ENCODE measurements at places on chromosomes 5 and 9.

- no peak for DNase-seq
Observed at GRCh38 chr9:35236692-35237091, 74.9 kb downstream of the UNC13B start.

DNA sequence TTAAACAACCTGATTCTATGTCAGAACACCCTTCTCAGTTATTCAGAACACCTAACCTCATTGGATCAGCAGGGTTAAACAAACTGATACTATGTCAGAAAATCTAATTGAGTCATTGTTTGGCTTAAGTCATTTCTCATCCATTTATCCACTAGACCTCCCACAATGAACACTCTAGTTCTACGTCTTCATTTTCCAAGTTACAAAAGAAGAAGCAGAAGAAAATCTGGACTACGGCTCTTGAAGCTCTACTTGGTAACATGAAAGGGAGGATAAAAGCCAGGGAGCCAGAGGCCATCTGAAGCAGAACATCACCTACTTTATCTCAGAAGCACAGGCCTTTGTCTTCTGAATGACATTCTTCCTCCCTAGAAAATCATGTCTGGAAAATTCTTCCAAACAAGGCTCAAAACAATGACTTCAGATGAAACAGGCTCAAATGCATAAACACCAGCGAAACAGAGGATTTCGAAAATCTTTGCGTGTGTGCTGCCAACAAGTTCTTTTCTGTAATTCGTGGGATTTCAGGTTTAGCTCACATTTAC is 35.4 kb upstream of the TGFBI start:
- no peak for DNase-seq

GRCh38 chr9:130871395-130872062 is 25.1 kb downstream of the QRFP start:
- DNase-seq, result no peak

DNA sequence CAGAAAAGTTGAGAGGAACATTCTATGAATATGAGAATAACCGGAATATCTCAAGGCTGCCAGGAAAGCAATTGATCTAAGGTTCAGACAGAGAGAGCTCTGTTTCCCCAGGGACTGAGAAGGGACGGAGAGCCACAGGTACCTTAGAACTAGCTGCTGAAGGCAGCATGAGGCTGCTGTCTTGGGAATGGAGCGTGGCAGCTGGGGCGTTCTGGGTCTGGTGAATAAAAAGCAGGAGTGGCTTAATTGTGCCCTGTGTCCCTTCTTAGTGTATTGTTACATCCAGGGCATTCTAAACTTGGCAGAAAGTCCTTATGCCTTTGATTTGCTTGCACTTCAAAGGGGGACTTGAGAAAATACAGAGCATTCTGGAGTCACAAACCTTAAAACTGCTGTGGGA is 434.5 kb downstream of the KDM4C start:
- DNase-seq, result no peak

DNA sequence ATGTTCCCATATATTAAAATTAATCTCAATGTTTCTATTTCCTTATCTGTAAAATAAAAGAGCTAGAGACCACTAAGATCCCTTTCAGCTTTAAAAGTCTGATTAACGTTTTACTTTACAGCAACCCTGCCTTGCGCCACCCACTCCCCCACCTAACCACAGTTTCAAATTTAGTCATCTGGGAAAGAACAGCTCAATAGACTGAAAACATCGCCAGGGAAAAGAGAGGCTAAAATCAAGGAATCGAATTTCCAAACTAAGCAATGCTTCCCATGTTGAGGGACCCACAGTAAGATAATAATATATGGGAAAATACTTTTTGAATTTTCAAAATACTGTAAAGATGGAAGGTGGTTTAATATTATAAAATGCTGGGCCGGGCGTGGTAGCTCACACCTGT is 6.6 kb downstream of the SAXO1 start:
- DNase-seq, result no peak

GRCh38 chr5:6780802-6781391 is 67.7 kb downstream of the TENT4A start:
- DNase-seq, result no peak

GRCh38 chr5:147659166-147659929 is 123.2 kb downstream of the JAKMIP2 start:
- no peak for DNase-seq

DNA sequence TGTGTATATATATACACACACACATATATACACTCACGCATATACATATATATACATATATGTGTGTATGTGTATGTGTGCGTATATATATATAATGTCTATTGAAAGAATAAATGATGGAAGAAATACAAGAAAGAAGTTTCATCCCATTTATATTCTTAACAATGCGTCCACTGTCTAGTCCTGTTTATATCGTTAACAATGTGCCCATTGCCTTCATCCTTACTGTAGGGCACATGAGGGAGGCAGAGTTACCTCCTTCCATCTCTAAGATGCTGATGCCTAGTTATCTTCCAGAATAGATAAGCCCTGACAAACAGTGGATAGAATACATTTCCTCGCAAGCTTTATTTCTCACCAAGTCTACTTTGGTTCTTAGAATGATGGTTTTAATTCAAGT is 389.8 kb upstream of the SEMA6A start:
- no peak for DNase-seq

- no peak for DNase-seq
Observed at GRCh38 chr5:172729588-172729987, 41.4 kb downstream of the DUSP1 start.

DNA sequence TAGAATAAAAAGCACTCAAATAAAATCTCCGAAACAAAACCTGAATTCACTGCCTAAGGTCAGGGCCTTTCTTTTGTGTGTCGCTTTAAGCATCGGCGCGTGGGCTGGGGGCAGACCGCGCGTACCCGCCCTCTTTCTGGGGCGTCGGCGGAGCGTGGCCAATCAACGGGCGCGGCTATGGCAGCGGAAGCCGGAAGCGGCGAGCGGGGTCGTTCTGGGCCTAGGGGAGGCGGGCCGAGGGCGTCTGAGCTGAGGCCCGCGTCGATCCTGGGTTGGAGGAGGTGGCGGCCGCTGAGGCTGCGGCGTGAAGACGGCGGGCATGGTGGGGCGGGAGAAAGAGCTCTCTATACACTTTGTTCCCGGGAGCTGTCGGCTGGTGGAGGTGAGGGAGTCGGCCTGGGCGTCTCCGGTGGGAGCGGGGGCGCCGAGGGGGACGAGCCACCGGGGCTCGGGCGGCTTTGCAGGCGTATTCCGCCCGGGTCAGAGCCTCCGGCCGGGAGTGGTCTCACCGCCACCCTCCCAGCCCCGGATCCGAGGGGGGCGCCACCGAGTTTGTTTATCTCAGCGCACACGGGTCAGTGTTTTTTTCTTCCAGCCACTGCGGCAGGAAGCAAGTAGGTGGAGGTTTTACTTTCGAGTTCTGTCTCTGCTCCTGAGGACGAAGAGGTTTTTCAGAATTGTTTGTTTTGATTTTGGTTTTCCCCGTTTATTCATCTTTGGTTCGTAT is at the start of gene MAT2B:
Gene MAT2B (plus strand): TSS at position 252 of the 727 bp plus-strand sequence. CDS start 68 bp downstream, at position 320.
- DNase-seq, result peak; percentile 89

DNA sequence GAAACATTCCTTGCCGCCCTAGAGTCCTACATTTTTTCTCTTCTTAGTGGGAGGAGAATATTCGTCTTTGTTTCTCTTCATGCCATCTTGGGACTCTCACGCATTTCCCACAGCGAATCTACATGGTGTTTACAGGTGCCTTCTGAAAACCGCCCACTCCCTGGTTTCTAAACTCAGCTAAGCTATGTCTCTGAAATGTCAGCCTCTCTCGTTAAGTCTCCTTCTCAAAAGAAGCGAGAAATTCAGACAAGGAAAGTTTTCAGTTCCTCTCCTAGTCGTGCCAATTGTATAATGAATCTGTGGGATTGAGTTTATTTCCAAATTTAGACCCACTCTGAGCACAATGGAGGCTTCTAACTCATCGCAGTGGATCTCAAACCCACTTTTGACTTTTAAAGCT is 186.8 kb upstream of the NFIB start:
- no peak for DNase-seq

GRCh38 chr5:107329850-107330249 is 340.9 kb downstream of the EFNA5 start:
- DNase-seq, result no peak

DNA sequence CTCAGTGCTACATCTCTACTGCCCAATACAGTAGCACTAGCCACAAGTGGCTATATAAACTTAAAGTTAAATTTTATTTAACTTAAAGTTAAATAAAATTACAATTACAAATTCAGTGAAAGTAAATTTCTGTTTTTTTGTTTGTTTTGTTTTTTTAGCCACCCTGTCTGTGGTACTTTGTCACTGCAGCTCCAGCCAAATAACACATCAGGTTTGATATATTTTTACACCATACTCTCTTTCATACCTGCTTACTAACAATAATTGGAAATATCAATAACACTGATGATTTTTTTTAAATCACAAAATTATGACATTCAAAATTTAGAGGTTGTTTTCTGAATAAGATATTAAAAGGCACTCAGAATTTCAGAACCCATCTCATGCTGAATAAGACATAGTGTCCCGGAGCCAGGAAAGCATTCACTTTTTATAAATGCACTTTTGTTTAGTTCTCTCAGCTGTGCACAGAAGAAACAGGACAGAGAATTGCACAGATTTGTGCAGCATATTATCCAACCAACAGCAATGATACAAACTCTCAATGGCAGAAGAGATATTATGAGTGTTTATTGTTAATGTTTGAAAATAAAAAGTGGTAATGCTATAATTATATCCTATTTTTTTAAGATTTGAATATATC is 92.6 kb downstream of the EDIL3 start:
- no peak for DNase-seq

- no peak for DNase-seq
Observed at GRCh38 chr9:136323371-136323789, 4.0 kb upstream of the GPSM1 start.

DNA sequence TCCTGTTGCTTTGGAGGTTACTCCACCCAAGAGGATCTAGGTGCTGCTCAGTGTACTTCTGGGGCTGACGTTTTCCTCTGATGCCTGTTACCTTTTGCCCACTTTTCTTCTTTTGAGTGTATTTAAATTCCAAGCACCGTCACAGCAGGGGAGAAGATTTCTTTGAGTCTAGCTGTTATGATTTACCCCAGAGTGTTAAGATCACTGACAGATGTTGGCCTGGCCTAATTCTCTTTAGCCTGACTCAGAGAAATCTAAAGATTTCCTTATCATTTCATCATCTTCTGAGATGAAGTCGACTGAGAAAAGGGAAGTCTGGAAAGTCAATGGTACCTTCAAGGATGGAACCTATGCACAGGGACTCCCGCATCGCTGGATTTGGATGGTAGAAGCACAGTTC is 191.5 kb downstream of the FBXL7 start:
- DNase-seq, result no peak

DNA sequence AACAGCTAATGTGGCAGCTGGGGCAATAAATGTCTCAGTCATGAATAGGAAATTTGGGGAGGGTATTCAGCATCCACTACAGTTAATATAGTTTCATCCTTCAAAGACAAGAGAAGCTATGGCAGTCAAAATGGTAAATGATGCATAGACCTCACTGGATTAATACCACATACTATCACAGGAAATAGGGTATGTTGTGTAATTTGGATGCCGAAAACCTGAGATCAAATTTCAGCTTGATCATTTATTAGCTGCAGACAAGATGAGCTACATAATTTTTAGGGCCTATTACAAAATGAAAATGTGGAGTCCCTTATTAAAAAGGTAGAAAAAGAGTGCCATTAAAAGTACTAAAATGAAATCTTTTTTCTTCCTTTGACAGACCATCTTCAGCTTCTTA is 112.6 kb upstream of the MTAP start:
- no peak for DNase-seq

Data from stimulated activated CD8-positive, alpha-beta memory T cell treated with anti-CD3 and anti-CD28 coated beads, Interleukin-7, amount 100 ng/mL, for 1 hour (primary cell).